ENCODE measurements at places on chromosomes 12 and 14.
A peak's percentile ranks its signal among the peaks of the same experiment; 100 is the strongest.

DNA sequence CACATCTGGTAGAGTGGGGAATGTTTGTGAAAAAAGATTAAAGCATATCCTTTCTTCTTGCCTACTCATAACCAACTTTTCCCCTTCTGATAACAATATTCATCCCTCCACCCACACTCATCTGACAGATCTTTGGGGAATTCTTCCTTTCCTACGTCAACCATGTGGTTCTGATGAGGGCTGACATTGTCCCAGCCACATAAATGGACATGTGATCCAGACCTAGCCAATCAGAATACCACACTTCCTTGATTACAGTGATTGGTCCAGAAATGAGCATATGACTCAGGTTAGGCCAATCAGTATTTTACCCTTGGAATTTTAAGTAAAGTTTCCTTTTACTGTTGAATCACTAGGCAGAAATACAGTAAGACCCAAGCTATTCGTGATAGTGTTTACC is 58.9 kb downstream of the GPR65 start:
- no peak for DNase-seq

- no peak for DNase-seq
These were observed 213.2 kb upstream of the DIO3 start for GRCh38 chr14:101347893-101348777.

DNA sequence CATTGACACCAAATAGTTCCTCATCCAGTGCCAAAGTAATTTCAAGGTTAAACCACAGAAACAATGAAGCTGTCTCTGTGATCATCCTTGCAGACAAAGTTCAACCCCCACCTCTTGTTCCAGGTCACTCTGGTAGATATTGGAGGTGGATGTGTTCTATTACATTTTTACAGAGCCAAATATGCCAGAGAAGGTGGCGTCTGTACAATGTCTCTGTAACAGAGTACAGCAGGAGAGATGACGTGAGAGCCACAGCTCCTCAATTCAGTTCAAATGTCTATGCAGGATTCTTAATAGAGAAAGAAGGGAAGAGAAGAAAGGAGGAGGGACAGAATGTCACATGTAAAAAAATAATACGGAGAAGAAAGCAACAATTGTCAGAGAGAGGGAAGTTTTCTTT is 268.3 kb upstream of the OR4E1 start:
- no peak for DNase-seq

DNA sequence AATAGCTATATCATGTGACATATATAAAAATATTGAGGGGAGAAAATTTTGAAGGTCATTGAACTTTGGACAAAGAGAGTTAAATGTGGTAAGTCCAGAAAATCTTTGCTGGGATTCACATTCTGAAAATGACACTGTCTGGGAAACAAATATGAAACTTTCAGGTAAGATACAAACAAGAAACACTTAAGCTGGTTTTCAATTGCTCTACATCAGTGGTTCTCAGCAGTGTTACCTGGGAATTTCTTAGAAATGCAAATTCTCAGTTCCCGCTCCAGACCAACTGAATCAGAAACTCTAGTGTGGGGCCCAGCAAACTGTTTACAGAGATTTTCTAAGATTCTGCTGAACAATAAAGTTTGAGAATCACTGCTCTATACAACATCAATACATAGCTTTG is 3.6 kb upstream of the CDK17 start:
- DNase-seq = no peak

- no peak for DNase-seq
These were observed 27.5 kb downstream of the MMAB start for GRCh38 chr12:109545826-109546225.

GRCh38 chr12:87155621-87156020 is 873.6 kb downstream of the C12orf50 start:
- DNase-seq = no peak

- no peak for DNase-seq
These were observed 9.7 kb downstream of the SPTSSA start for GRCh38 chr14:34452258-34452822.

DNA sequence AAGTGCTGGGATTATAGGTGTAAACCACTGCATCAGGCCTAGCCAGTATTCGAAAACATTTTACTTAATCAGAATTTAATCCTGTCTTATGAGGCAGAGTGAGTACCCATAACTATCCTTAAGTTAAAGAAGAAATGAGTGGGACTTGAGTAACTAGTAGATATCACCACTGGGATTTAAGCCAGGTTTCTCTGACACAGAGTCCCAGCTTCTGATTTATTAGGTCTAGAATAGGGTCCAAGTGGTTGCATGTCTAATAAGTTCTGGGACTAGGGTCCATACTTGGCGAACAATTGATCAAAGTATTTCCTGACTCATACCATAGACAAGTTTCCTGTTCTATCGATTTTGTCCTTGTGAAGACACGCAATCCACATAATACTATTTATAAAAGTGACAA is 18.9 kb downstream of the PTPRB start:
- no peak for DNase-seq

GRCh38 chr14:58501214-58501816 is 73.8 kb downstream of the KIAA0586 start:
- DNase-seq = peak; percentile 45

DNA sequence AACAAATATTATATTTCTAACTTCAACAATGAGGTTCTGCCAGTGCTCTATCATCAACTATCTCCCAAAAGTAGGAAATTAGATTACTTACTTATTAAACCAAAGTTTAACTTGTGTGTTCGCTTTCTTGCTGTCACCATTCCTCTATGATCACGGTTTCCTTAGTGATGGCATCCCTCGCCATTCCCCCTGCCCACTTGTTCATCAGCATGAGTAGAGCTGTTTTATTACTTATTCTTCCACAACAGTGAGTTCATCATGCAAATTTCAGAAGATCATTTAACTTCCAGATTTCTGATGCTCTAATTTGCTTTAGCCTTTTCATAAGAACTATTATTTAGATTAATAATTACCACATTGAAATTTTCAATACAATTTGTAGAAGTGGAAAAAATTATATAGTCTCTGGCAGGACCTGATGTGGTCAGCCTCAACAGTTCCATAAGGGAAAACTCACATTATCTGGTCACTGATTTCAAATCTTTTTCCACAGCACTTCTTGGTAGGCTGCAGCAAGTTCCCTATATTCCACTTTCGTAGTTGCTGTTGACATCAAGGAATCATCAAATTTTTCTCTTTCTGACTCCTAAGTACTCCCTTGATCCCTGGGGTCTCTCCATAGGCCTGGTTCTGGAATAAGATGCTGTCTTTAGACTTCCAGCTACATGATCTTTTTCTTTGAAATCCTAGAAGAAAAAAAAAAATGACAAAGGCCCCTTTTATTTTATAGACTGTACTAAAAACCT is 174.6 kb downstream of the RASSF9 start:
- no peak for DNase-seq

GRCh38 chr12:77116277-77116676 is 50.9 kb upstream of the E2F7 start:
- no peak for DNase-seq

DNA sequence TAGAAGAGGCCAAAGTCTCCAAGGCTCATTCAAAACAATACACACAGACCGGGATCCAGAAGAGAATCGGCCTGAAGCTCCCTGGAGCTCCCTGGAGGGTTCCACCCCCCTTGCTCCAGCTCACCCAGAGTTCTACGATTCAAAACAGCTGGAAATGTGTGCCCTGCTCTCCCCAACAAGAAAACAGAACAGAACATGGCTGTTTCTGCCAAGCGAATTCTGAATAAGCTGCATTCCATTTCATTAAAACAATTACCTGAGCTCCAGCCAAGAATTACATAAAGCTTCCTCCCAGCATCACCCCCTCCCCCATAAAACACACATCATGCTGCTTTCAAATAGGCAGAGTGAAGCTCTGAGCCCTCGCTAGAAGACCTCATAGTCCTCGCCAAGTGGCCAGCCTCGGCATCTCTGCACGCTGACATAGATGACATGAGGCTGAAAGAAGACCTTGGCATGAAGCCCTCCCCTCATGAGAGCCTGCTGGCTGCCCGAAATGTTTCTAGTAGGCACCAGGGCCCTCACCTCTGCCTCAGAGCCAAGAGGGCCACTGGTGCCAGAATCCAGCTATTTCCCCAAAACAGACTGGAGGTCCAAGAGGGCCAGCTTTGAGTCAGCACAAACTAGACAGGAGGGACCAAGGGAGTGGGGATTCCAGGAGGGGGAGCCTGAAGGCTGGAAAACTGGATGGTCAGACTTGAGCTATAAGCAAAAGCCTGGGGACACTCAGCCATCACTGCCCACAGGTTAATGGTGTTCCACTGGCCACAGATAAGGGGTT is 8.3 kb downstream of the PXN start:
- peak; percentile 82 for DNase-seq

- no peak for DNase-seq
These were observed 4.7 kb downstream of the PPP1R1A start for GRCh38 chr12:54583726-54584125.

DNA sequence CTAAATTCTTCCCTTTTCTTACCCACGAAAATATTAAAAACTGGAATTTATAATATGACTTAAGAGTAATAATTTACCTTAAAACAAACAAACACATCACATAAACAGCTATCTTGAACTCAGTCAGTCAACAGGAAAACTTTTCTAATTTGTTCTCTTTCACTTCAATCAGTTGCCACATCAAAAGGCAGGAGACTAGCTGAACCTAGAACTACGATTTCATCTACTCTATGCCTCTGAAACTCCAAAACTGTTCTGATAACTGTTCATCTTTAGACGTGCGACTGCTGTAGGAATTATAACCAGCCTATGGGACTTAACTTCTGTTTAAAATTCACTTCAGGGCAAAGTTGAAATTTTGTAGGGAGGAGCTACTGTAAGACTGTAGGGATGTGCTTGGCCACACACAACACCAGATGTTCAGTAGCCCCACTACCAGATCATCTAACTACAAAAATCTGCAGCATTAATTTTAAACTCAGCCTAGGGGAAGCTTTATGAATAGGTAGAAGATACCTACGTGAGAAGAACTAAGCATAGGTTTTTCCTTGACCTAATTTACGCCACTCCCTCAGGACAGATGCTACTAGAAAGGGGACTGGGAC is 7.6 kb upstream of the RAD51AP1 start:
- no peak for DNase-seq

DNA sequence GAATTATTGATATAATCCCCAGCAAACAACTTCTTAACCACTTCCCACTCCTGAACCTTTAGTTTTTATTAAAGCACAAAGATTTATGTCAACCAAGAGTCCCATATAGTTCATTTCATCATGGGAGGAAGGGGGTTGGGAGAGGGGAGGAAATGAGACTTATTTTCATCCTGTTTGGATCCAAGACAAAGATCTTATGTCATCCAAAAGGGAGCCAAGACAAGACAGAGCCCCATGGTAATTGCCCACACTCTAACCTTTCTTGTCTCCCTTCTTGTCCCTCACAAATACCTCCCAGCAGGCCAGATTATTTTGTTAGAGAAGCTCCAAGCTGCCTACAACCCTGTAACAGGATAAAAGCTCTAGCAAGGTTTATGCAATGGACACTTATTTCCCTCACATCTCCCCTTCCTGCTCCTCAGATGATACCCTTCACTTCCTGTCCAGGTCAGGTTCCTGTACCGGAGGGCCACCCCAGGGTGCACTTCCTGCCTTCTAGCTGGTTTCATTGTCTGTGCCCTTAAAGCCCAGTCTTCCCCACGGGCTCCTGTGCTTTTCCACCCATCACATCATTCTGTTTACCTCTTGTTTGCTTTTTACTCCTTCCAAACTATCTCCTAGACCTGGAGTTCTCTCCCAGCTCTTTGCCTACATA is 123.7 kb upstream of the MDM1 start:
- no peak for DNase-seq

DNA sequence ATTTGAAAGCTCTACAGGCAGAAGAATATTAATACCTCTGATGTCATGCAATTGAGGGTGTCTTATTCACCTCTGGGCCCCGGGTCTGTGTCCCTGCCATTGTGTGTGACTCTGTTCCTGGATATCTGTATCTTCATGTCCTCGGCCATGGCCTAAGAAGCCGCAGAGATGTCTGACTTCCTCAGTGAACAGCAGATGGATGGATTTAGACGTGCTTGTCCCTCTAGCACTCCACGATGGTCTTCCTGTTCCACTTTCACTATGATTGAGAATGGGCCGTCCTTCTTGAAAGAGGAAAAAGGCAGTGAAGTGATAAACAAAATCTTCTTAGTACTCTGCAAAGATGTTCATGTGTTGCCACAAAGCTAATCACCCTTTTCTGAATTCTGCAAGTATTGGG is 217.4 kb downstream of the SLC41A2 start:
- DNase-seq = peak; percentile 46

- DNase-seq = peak; percentile 56
These were observed 39.0 kb downstream of the ACTN1 start for GRCh38 chr14:68939893-68940613.

GRCh38 chr12:49388682-49389386 is 21.6 kb downstream of the SPATS2 start:
- no peak for DNase-seq

DNA sequence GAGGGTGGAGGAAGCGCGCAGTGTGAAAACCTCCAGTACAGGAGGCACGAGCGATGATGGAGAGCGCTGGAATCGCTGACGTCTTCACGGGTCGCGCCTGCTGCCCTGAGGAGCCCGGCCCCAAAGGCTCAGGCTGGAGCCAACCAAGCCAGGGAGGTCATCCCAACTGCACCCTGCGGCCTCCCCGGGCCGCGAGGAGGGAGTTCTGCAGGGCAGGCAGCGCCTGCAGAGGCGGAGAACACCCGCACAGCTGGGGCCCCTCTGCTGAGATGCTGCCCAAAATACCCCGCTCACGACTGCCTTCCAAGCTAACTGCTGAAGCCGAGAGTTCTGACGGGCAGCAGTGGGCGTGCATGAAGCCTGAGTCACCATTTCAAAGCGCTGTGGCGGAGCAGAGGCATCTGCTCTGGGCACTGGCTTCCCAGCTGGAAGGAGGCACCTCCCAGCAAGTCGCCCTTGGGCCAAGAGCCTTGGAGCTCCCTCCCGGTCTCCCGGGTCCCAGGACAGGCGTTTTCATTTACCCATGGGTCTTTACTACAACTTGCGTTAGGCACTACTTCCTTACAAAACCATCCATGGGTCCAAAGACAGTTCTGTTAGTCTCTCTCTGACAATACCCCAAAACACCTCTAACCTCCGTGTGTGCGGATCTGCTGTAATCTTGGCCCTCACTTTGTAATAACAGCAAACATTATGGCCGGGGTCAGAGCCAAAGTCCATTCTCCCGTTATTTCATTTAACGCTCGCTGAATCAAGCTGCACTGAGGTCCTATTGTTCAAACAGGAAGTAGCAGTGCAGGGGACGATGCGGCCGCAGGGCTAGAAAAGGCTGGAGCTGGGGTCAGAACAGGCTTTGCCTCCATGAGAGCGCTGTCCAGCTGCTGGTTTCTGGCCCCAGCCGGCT is 60.1 kb upstream of the RIMBP2 start:
- DNase-seq = peak; percentile 53

GRCh38 chr12:90943255-90943654 is 11.7 kb downstream of the CCER1 start:
- no peak for DNase-seq

- DNase-seq = no peak
These were observed 150.1 kb downstream of the EGLN3 start for GRCh38 chr14:33800735-33801163.

- DNase-seq = no peak
These were observed 613.4 kb upstream of the ATP2B1 start for GRCh38 chr12:90322006-90322405.

GRCh38 chr12:69844416-69844815 is 19.4 kb downstream of the MYRFL start:
- no peak for DNase-seq

GRCh38 chr12:121860257-121860656 is 1.6 kb upstream of the HPD start:
- no peak for DNase-seq

GRCh38 chr12:32549675-32550079 is 129.4 kb upstream of the DNM1L start:
- no peak for DNase-seq
